ENCODE measurements at places on chromosomes 3 and 15.

DNA sequence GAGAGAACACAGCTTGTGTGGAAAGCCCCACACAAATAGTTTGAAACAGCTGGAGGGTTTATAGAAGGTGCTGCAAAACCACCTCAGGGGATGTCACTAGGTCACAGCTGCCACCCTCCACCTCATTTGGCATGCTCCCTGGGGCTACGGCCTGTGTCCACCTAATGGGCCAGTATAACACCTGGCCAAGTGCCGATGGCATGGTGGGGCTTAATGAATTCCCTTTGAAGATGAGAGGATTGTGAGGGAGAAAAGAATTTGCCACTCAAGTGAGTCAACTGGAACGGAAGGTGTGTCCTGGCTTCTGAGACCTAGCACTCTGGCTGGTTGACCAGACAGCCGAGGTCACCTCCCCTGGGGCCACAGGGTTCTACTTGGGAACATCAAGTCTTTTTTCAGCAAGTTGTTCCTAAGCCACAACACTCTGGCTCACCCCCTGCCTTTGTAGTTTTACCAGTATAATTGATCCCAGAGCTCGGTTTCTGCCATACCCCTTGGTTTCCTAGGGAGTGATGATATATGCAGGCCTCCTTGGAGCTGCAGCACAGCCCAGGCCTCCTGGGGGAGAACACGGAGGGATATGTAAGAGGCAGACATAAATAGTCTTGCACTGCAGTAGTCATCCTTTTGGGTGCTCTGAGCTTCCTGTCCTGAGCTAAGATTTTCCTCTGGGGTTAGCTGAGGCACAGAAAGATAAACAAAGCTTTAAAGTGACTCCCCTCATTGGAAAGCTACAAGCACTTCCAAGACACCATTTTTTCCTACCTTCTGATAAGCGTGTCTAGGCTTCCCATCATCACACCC, 178.2 kb upstream of the LPP start:
- H3K27ac ChIP-seq, result no peak overlapping the region
- no peak overlapping the region for H3K4me3 ChIP-seq
- peaks cover 21% of the 10 kb centered on the region for H3K4me1 ChIP-seq
- peak; percentile 42 for DNase-seq

DNA sequence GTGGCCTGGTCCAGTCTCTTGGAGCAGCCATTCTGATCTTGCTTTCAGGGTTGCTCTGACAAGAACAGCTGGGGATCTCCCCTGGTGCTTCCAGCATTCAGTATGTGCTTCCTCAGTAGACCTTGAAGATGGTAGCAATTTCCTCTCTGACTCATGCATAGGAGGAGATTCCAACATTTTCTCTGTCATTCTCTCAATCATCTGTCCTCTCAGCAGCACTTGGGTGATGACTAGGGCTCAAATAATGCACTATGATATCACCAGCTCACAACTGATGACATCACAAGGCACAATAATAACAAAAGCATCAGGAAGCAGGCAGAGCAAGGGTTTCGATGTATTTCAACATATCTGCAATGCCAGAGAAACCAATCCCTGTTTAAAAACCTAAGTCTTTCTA, 52.7 kb downstream of the NFKBIZ start:
- DNase-seq, result peak; percentile 81
- no peaks in the 10 kb centered on the region for H3K36me3 ChIP-seq
- H3K4me1 ChIP-seq, result peaks cover 10% of the 10 kb centered on the region
- no peak overlapping the region for H3K4me3 ChIP-seq
- H3K27me3 ChIP-seq, result no peaks in the 10 kb centered on the region

- peaks cover 6% of the 10 kb centered on the region for H3K4me1 ChIP-seq
- H3K27ac ChIP-seq, result no peak overlapping the region
- DNase-seq, result no peak
- H3K4me3 ChIP-seq, result peak overlapping the region; percentile 48
Observed at GRCh38 chr15:78301326-78301725, 1.9 kb upstream of the SKIC8 start.

GRCh38 chr3:171781711-171782127, 28.6 kb downstream of the PLD1 start:
- no peaks in the 10 kb centered on the region for H3K36me3 ChIP-seq
- DNase-seq, result no peak
- peaks cover 4% of the 10 kb centered on the region for H3K4me1 ChIP-seq
- no peaks in the 10 kb centered on the region for H3K27me3 ChIP-seq
- H3K27ac ChIP-seq, result no peak overlapping the region

GRCh38 chr15:101504866-101505609, 15.5 kb upstream of the PCSK6 start:
- no peaks in the 10 kb centered on the region for H3K27me3 ChIP-seq
- no peak overlapping the region for H3K27ac ChIP-seq
- H3K4me3 ChIP-seq, result no peak overlapping the region
- peaks cover 6% of the 10 kb centered on the region for H3K4me1 ChIP-seq
- peak; percentile 33 for DNase-seq

Data from MCF 10A (cell line).